Cerebellum (tissue), 4 donors: ENCODE measurements at places on chromosomes 6 and 20.
A peak's percentile ranks its signal among the peaks of the same experiment; 100 is the strongest.

GRCh38 chr6:36798852-36799251, 40.4 kb downstream of the CPNE5 start:
- DNase-seq, result no peak

DNA sequence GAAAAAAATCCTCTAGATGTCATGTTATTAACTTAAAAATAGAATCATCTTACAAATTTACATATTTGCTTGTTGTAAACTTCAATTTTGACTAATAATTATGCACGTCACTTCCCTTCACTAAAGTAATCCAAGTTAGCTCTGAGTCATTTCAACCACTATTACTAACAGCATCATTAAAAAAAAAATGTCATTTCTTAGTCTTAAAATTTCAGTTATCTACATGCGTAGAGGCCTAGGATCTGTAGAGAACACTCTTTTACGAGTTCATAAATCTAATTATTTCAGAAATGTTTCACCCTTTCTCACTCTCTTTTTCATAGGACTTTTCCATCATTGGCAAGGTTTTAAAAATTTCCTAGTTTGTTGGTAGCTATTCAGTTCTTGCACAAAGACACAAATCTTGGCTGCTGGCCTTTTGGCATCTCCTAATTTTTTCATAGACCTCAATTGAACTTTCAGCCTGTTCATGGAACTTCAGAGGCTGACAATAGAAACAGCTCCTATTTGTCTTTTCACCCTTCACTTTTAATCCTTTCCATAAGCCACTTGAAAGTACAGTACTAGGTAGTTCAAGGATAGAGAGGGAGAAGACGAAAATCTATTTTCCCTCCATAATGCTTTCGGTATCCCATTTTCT, 61.5 kb downstream of the OGFRL1 start:
- DNase-seq, result no peak

GRCh38 chr6:144767051-144767450, 481.9 kb downstream of the UTRN start:
- DNase-seq, result no peak

DNA sequence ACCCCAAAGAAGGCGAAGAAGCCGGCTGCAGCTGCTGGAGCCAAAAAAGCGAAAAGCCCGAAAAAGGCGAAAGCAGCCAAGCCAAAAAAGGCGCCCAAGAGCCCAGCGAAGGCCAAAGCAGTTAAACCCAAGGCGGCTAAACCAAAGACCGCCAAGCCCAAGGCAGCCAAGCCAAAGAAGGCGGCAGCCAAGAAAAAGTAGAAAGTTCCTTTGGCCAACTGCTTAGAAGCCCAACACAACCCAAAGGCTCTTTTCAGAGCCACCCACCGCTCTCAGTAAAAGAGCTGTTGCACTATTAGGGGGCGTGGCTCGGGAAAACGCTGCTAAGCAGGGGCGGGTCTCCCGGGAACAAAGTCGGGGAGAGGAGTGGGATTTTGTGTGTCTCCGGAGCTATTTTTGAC, 69.6 kb downstream of the HFE start:
- DNase-seq, result peak; percentile 39

DNA sequence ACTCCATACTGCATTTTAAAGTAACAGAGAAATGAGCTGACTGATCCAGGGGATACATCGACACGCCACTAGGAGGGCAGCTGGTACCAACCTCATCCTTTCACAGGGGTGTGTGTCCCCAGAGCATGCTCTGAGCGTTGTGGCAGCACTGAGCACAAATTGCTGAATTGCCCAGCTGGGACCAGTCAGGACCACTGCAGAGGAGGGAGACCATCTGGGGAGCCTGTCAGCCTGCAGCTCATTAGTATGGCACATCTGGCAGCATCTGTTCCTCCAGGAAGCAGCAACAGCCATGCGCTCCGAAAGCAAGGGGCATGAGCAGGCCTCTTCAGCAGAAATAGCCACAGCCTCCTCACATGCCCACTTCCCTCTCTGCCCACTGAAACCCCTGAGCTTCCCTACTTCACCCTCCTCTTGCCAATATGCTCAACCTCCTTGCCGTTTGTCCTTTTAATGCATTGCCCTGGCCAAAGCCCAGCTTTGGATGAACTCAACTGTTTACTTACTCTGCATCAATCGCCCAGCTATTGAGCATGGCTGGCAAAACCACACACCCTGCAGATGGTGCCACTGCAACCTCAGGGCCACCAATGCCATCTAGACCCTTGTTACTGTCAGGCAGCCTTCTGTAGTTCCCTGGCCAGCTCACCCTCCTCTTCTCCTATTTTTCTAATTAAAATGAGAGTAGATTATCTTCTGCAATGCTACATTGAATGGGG, 77.6 kb upstream of the NEDD9 start:
- no peak for DNase-seq

DNA sequence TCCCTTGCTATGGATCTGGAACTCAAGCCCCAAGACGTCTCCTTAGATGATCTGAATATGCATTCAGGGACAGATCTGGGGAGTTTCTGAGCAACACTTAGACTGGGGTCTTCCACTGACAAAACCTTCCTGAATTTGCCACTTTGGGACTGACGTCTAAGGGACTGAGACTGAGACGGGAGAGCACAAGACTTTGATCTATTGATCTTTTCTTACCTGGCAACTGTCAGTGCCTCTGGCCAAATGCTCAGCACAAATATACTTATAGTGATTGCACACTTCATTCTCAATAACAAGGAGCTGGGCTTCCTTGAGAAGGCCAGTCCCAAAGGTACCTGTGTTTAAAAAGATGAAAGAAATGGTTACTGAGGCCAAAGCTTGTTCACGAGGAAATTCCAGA, 131.8 kb downstream of the LPA start:
- DNase-seq, result no peak

DNA sequence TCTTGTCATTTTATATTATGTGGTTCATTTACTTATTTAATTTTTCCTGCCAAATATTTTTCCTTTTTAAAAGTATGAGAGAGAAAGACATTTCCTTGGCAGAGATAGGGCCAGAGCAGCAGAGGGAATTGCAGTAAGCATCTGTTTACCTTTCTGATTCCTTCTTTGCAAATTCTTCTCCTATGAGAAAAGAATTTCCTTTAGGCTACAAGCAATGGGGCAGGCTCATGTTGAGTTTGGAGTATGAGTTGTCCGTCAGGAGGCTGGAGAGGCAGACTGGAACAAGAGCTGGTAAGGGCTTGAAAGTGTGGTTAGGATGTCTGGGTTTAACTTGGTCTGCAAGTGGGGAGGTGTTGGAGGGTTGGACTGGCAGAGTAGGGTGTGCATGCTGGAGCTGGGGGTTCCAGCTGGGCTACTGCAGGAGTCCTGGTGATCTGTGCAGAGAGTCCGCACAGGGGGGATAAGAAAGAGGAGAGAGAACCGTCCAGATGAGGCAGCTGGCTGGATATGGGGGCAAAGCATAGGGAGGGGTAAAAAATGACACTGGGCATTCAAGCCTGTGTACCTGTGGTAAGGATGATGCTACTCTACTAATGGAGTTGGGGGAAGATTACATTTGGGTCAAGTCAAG, 19.7 kb downstream of the TIAM2 start:
- no peak for DNase-seq

DNA sequence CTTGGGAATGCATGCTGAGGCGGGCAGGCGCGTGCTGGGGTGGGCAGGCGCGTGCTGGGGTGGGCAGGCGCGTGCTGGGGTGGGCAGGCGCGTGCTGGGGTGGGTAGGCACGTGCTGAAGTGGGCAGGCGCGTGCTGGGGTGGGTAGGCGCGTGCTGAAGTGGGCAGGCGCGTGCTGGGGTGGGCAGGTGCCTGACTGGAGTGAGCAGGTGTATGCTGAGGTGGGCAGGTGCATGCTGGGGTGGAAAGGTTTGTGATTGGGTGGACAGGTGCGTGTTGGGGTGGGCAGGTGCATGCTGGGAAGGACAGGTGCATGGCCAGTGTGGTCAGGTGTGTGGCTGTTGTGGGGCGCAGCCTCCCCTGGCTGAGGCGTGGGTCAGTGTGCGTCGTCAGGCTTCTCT, 404.1 kb downstream of the CDH4 start:
- DNase-seq, result no peak

GRCh38 chr20:23249541-23249940, 101.0 kb upstream of the NXT1 start:
- no peak for DNase-seq

- DNase-seq, result no peak
Measured at GRCh38 chr6:167794161-167795157, 32.3 kb upstream of the AFDN start.

DNA sequence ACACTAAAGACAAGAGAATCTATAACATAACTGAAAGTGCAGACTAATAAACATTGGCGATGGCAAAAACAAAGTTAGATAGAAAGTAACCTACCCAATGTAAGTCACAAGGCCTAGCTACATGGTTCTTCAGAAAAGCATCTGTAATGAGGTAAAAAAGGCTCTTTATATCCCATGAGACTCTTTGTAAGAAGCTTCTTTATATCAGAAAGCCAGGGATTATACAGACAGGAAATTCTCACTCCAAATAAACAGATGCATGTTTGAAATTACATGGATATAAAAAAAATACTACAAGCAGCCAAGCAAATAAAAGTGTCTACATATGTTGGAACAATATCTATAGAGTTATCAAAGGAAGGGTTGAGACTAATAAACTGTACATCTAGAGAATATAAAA, 284.9 kb upstream of the NRSN1 start:
- DNase-seq, result no peak

- DNase-seq, result no peak
Measured at GRCh38 chr6:96032661-96033060, 16.9 kb downstream of the FUT9 start.

- DNase-seq, result no peak
Measured at GRCh38 chr20:48019496-48019895, 234.2 kb upstream of the SULF2 start.

GRCh38 chr20:23508449-23509229, 17.7 kb downstream of the CST8 start:
- DNase-seq, result peak; percentile 39

DNA sequence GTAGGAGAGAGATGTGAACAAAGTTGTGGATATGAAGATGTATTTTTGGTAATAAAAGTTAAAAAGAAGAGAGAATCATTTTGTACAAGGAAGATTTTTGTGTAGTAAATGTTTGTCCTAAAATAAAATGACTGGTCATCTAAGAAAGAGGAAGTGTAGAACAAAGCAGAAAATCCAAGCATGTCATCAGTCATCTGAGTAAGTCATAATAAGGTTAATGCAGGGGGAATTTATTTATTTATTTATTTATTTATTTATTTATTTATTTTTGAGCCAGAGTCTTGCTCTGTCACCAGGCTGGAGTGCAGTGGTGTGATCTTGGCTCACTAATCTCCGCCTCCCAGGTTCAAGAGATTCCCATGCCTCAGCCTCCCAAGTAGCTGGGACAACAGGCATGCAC, 15.7 kb upstream of the CGA start:
- DNase-seq, result no peak

- no peak for DNase-seq
Measured at GRCh38 chr6:44005507-44005903, 121.7 kb downstream of the MRPL14 start.

GRCh38 chr6:70385901-70386300, 27.4 kb upstream of the FAM135A start:
- DNase-seq, result no peak

DNA sequence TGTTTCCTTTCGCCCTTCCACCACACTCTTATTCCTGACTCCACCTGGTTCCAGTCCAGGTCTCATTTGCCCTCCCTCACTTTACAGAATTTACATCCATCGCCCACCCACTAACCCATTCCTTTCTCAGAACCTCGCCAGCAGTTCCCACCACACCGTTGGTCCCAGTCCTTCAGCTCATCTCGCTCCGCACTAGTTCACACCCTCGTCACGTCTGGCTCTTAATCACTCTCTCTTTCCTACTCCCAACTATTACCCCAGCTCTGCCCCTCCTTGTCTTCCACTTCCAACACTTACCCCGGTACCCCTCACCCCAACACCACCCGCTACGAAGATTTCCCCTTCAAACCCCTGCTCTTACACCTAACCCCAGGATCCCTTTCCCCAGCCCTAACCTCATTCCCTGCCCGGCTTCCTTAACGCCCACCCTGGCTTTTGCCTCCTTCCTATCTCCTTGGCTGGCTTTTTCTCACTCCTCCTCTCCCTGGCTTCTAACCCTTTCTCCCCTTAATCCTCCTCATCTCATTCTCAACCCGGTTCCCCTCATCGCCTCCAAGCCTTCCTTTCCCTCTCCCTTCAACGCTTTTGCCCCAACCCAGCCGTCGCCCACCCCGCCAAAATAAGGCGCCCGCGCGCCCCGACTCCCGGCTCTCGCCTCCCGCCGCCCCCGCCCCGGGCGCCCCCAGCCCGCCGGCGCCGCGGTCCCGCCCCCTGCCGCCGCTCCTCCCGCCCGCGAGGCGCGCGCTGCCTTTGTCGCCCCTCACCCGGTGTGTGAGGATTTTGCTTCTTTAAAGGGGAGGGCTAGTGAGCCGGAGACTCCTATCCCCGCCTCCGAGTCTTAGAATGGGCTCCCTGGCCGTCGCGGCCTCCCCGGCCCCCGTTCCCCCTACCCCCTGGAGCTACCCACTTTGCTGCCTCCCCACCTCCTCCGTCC, 542 bp downstream of the USP49 start:
- peak; percentile 16 for DNase-seq

DNA sequence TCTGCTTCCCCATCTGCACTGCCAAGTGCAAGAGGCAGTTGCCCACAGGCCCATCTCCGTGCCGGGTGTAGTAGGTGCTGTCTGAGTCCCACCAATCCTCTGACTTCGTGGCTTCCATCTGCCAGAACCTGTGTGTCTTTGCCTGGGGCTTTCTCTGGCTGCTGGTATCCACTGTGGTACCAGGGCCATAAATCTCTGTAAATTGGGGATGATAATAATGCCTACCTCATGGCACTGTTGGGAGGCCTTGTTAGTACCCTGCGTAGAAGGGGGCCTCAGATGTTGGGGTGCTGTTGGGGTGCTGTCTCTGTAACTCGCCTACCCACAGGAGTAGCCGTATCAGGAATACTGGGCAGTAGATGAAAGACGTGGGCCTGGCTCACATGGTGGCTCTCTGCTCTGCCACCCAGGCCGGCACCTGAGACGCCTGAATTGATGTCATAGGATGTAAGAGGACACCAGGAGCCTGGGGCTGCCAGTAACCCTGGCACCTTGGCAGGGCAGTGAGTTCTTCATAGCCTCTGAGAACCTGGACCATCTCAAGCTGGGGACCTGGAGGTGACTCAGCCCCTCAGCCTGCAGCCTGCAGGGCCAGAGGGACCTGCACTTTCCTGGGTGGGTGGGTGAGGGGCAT, 94.1 kb upstream of the RNF24 start:
- DNase-seq, result no peak

- DNase-seq, result no peak
Measured at GRCh38 chr6:152572338-152573088, 64.6 kb downstream of the SYNE1 start.

DNA sequence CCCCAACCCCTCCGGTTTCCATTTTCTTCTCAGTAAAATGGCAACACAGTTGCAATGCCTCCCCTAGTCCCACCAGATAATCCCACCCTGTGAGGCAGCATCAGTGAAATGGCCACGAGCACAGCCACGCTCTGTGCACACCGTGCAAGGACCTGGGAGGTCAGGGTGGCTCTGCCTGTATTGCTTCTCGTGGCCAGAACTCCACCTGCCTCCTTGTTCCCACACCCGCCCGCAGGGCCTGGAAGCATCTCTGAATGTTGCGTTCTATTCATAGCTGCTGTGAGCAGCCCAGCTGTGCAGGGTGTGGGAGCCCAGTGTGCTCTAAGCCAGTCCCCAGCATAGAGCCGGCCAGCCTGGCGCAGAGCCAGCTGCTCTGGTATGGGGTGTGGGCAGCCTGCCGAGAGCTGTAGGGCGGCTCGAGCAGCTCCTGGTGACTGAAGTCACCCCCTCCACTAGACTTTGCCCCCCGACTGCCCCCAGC, 161.1 kb downstream of the DLL1 start:
- no peak for DNase-seq

GRCh38 chr20:11807054-11808048, 110.3 kb upstream of the BTBD3 start:
- no peak for DNase-seq

GRCh38 chr20:35610833-35611427, 4.7 kb upstream of the SPAG4 start:
- DNase-seq, result no peak
